HEK293T (cell line): ENCODE measurements at places on chromosomes 11 and 22.

DNA sequence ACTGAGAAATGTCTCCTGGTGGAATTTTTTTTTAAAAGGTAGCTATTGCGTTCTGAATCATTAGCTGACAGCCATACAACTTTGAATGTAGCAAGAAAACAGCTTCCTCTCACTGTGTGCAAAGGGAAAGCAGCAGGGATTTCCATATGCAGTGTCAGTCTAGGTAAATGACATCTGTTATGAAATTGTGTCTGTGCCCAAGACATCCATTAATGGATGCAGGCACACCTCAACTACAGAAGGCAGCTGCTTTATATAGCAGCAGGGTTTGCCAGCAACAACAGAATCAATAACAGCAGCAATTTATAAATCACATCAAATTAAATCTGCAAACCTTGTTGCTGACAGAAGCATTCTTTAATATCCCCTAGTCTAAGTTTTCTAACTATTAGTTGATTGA is 745.3 kb upstream of the RAG2 start:
- no peak for DNase-seq

DNA sequence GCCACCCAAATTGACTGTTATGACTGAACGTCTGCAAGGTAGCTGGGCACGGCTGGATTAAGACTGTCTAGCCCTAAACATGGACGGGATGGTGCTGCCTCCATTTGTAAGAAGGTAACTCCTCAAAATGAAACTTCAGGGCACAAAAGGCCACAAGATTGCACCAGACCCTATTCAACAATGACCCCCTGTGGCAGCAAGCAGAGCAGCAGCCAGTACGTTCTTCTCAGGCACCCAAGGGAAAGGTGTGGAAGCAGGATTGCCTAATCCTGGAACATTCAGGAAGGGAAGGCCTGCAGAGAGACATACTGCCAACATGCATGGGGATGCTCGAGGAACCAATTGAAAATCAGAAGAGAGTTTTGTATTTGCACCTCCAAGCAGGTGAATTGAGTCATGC is 4.5 kb upstream of the TBX10 start:
- DNase-seq: no peak

- DNase-seq: no peak
These were observed 117.5 kb downstream of the WNT7B start for GRCh38 chr22:45859231-45860161.

DNA sequence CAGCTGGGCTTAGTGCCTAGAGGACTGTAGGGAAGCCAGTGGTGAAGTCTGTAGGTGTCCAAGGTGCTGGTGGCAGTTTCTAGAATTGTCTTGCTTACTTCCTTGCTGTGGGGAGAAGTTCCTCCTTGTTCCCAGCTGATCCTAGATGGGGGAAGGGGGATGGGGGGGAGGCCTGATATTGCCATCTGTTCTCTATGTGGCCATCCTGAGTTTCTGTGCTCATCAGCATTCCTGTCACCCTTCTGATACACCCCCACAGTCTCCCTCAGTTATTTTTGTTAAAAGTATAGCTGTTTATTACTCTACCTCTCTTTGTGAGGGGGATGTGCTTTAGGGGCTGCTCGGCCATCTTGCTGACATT is 36.5 kb downstream of the MADD start:
- no peak for DNase-seq

DNA sequence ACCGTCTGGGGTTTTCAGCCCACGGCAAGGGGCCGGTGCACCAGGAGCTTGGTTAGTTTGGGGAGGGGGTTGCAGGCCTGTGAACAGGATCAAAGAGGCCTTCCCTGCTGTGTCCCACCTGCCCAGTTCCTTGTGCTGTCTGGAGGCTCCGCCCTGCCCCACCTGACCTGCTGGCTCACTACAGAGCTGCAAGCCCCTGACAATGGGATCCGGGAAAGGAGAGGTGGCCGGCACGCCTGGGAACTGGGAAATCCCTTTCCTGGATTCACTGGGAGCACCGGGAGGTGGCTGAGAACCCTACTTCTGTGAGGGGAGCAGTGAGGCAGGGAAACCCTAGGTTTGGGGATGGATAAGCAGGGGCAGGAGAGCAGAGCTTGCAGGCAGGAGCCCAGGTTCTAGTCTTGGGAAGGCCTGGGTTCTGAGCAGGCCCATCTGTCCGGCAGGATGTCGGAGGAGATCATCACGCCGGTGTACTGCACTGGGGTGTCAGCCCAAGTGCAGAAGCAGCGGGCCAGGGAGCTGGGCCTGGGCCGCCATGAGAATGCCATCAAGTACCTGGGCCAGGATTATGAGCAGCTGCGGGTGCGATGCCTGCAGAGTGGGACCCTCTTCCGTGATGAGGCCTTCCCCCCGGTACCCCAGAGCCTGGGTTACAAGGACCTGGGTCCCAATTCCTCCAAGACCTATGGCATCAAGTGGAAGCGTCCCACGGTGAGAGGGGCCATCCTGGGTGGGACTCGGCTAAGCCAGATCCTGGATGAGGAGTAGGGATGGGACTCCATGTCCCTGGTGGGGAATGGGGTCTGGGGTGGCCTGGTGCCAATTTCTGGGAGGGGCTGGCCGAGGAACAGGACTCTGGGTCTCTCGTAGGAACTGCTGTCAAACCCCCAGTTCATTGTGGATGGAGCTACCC is 786 bp downstream of the CAPN1 start:
- DNase-seq: no peak

DNA sequence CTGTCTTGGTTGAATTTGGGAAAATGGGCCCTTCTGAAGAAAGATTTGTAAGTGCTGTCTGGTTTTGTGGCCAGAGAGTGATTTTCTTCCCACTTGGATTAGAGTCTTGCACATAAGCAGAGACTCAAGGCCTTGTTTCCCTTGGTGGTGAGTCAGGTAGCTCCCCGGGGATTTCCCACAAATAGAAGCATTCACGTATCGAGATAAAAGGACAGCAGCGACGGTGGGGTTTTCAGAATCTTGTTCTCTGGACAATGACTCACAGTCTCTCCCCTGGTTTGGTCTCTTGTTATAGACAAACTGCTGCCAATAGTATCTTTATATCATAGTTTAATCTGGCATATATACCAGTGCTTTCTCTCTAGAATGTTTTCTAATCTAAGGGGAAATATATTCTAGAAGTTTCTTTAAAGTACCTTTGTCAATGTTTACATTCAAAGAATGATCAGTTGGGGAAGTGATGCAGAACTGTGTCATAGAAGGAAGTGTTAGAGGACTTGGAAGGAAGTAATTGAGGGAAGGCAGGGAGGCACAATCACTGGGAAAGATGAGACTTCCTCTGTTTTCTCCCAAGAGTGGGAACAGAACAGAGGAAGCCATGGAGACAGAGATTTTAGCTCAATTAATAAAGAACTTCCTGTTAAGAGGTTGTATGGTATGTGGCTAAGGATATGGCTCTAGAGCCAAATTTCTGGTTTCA is 18.1 kb downstream of the POLA2 start:
- no peak for DNase-seq

GRCh38 chr22:42799061-42799460 is 58.0 kb downstream of the ARFGAP3 start:
- no peak for DNase-seq
